ENCODE measurements at places on chromosomes 1 and 21. TPM values are rescaled to one million over a fixed set of nuclear protein-coding genes. Genes with fewer than 3 reads are reported as not detected.
A peak's percentile ranks its signal among the peaks of the same experiment; 100 is the strongest.

- DNase-seq: no peak
Measured at GRCh38 chr21:23574932-23575331, 2032.3 kb downstream of the MRPL39 start.

DNA sequence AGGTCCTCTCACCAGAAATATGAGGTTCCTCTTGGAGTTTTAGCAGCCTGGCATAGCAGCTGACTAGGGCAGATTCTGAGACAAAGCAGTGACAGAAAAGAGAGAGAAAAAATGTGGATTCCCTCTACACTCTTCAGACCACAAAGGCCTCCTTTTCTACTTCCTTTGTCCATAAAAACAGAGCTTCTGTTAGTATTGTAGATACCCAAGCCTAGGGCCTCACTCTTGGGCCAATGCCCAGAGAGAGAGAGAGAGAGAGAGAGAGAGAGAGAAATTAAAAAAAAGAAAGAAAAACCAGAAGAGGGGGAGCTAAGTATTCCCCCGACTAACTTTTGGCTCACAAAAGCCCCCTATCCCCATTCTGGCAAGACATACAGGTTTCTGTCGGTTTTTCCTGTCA lies 2.4 kb upstream of the ZRANB2 start:
- DNase-seq: no peak

GRCh38 chr1:75980972-75981897 lies 49.0 kb upstream of the ASB17 start:
- no peak for DNase-seq

- no peak for DNase-seq
Measured at GRCh38 chr1:27427816-27428315, 35.4 kb downstream of the GPR3 start.

DNA sequence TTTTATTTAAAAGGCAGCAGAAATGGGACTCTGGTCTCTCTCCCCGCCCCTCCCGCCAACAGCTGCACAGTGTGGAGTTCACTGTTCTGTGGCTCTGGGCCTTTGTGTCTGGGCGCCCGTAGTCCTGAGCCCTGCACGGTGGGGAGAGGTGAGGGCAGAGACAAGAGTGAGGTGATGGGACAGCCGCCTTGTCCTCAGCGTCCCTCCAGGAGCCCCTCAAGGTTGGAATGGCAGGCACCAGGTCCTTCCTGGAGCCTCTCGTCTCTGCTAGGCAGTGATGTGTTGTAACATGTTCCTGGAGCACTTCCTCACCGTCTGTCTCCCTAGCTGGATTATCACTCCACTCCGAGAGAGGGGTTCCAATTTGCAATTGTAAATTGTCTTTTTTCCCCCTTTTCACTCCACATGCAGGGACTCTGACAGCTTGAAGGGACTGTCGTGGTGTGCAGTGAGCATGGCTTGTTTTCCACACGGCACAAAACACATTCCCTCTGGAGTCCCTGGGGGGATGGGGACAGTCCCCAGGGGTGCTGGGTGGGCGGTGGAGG lies 44.6 kb upstream of the C1orf174 start:
- DNase-seq: no peak

GRCh38 chr1:65165269-65165993 lies 17.4 kb downstream of the AK4 start:
- no peak for DNase-seq

DNA sequence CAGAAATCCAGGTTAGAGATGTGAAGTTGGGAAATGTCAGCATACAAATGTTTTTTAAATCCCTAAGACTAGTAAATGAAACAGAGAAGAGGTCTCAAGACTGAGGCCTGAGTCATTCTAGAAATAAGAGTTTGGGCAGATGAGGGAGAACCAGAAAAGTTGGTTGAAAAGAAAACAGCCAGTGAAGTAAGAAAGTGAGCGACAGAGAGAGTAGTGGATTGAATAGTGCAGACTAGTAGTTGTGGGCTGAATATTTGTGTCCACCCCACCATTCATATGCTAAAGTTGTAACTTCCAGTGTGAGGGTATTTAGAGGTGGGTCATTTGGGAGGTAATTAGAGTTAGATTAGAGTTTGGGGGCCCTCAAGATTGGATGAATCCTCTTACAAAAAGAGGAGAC lies 889.2 kb downstream of the TTLL7 start:
- DNase-seq: no peak

DNA sequence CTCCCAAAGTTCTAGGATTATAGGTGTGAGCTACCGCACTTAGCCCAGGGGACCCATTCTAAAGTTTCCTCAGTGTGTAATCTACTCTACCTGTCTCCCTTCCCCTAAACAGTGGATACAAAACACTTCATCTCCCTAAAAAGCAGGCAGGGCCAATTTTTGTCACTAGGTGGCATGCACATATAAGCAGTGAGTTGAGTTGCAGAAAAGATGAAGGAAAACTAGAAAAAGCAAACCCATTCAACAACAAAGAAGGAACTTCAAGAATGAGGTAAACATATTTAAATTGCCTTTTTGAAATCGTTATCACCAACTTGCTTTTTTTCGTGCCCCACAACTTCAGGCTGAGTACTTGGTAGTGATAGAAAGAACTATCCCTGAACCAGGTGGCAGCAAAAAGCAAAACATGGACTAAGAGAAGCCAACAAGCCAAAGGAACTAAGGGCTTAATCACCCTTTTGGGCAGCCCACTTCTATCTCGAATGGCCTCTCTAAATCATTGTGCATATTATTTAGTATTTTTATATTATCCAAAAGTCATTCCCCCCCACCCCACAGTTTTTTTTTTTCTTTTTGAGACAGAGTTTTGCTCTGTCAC lies 19.7 kb upstream of the ALDH9A1 start:
- DNase-seq: peak; percentile 19

DNA sequence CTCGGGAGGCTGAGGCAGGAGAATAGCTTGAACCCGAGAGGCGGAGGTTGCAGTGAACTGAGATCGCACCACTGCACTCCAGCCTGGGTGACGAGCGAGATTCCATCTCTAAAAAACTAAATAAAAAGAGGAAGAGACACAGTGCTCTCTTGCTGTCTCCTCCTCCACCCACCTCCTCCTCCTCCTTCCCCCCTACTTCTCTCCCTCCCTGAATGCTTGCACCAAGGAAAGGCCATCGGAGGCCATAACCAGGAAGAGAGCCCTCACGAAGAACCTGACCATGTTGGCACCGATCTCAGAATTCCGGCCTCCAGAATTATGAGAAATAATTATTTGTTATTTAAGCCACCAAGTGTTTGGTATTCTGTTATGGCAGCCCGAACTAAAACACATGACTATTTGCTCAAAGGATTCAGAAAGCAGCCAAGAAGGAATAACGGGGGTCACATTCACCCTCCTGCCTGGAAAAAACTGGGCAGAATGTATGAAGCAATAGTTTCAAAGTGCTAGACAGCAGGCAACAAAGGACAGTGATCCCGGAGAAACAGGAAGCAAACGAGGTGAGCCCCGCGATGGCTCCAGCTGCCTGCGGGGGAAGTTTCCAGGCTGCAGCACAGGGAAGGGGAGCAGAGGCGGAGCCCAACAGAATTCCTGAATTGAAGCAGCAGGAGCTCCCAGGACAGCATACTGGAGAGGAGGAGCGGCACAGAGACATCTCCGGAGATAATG lies 35.8 kb downstream of the LDLRAD1 start:
- DNase-seq: peak; percentile 42

- DNase-seq: no peak
Measured at GRCh38 chr1:178263341-178263740, 169.4 kb downstream of the RASAL2 start.

GRCh38 chr1:235079443-235080296 lies 49.0 kb downstream of the TOMM20 start:
- no peak for DNase-seq

DNA sequence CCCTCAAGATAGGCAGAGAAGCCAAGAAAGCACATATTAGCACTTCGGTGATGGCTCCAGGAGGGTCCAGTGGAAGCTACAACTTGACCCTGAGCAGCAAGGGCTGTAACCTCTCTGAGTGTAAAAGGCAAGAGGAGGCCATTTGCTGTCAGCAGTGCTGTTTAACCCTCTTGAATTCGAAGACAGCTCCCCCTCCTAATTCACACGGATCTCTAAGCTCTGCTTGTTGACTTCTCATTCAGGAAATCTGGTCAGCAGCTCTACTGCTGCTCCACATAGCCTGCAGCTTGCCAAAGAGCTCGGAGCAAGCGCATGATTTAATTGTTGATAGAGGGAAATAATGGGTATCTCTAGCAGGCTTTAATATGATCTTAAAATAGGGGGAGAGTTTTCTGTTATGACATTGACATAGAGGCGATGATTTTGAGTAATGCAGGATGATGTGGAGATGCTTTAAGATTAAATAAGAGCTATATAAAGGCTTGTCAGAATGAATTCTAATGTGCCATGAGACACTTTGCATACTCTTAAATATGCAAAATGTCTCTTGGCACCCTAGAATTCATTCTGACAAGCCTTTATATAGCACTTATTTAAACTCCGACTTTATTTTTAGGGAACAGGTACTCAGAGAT lies 79.4 kb upstream of the USH2A start:
- DNase-seq: no peak

- DNase-seq: peak; percentile 85
Measured at GRCh38 chr1:183318433-183318832, 99.7 kb downstream of the NMNAT2 start.

DNA sequence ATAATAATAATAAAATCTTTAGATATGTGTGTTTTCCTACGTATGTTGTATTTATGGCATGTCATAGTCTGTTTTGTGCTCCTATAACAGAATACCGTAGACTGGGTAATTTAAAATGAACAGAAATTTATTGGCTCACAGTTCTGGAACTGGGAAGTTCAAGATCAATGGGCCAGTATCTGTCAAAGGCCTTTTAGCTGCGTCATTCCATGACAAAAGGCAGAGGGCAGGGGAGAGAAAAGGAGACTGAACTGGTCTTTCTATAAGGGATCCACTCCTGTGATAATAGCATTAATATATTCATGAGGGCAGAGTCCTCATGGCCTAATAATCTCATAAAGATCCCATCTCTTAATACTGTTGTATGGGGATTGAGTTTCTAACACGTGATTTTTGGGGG lies 7.1 kb upstream of the SFT2D2 start:
- no peak for DNase-seq

DNA sequence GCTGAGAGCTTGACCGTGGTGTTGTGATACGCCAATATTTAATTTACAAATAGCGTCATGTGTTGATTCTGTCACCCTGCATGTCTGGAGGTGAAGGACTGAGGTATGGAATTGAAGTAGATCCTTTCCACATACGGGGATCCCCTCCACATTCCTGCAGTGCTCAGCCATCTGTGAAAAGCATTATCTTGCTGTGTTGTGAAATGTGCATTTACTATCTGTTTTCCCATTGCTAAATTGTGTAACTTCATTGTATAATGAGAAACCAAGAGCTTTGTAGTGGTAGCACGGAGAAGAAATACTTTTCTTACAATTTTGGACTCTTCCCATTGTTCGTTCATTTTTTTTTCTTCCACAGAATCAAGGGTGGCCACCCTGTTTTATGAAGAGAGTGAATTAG lies 577.3 kb upstream of the ZP4 start:
- no peak for DNase-seq

DNA sequence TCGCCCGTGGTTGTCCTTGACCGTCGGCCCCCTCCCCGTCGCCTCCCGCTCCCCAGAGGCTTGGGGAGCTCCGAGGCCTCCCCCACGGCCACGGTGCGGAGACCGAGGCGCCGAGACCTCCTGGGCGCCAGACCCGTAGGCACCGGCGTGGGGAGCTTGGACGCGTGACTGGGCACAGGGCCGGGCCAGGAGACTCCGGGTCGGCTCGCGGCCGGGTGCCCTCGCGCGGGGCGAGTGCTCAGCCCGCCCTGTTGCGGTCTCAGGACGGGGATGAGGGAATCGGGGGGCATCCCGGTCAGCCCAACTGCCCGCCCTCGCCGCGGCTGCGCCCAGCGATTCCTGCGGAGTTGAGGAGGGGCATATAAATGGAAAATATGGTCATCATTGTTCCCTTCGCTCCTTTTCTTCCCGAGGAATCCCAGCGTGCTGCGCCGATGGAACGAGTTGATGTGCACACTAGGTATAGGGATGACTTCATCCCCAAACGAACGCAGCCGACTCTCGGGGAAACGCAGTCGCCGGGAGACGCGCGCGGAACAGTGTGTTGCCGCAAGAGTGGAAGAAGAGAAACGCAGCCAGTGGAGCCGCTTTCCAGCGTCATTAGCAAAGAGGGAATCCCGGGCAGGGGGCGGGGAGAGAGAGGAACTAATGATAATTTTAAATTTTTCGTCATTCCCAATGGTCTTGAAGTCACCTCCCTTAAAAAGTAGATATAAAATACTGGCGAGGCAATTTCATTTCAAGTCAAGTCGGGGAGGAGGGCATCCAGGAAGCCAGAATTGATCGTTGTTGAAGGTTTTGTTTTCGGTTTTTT lies 747 bp upstream of the ENAH start:
- DNase-seq: peak; percentile 79

GRCh38 chr1:187275985-187276575 lies 447.3 kb downstream of the PLA2G4A start:
- no peak for DNase-seq

DNA sequence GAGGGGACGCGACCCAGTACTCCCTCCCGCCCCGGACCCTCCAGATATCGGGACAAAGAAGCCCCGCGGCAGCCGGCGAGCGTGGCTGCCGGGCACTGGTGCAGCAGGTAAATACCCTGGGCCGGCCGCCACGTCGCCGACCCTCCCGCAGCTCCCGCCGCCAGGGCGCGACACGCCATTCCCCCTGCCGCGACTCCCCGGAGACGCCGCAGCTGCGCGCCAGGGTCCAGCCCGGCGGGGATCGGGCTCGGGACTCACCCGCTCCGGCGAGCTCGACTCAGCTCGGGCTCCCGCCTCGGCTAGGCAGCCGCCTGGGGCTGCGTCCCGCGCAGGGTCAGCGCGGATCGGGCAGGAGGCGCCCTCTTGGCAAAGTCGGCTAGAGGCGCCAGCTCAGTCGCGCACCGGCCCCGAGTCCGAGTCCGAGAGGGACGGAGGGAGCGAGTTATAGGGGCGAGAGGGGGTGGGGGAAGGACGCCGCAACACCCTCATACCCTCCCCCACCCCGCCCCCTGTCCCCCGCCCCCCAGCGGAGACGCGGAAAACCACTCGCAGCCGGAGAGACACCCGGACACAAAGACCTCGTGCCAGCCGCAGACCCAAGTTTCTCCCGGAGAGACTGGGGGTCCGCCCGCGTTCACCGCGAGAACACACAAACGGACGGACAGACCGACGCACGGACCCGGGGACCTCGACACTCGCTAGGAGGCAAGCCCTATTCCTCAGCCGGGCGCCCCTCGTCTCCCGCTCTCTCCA lies 985 bp downstream of the SYT6 start:
- no peak for DNase-seq

Gene CFHR3
- total RNA-seq: not detected

Gene TACSTD2
- 24.8 TPM for total RNA-seq

Gene MANEAL
- not detected for total RNA-seq

Gene FAM131C
- total RNA-seq: 0.85 TPM

Gene WLS
- 52.0 TPM for total RNA-seq

Gene CD244
- not detected for total RNA-seq

Gene LENEP
- total RNA-seq: not detected

Gene AIM2
- not detected for total RNA-seq

Gene PRAMEF6
- not detected for total RNA-seq
